Gastroesophageal sphincter (tissue), 4 donors: ENCODE measurements at places on chromosomes 3 and 15.

GRCh38 chr3:132062535-132062934 is 27.7 kb upstream of the CPNE4 start:
- no peak for ATAC-seq
- no peak overlapping the region for H3K27ac ChIP-seq
- H3K27me3 ChIP-seq, result peaks cover 8% of the 10 kb centered on the region

GRCh38 chr15:40389824-40390595 is 7.5 kb downstream of the KNSTRN start:
- no peak overlapping the region for H3K27ac ChIP-seq
- no peaks in the 10 kb centered on the region for H3K36me3 ChIP-seq
- ATAC-seq, result no peak

GRCh38 chr3:62368705-62369475 is 4.5 kb downstream of the FEZF2 start:
- peak overlapping the region; percentile 30 for H3K4me3 ChIP-seq
- no peak for ATAC-seq

GRCh38 chr3:11465744-11466616 is 177.7 kb downstream of the VGLL4 start:
- no peak overlapping the region for H3K4me3 ChIP-seq
- H3K27me3 ChIP-seq, result no peaks in the 10 kb centered on the region
- peak overlapping the region; percentile 88 for H3K27ac ChIP-seq
- peak; percentile 94 for ATAC-seq
- peaks cover 39% of the 10 kb centered on the region for H3K4me1 ChIP-seq
- H3K36me3 ChIP-seq, result no peaks in the 10 kb centered on the region

DNA sequence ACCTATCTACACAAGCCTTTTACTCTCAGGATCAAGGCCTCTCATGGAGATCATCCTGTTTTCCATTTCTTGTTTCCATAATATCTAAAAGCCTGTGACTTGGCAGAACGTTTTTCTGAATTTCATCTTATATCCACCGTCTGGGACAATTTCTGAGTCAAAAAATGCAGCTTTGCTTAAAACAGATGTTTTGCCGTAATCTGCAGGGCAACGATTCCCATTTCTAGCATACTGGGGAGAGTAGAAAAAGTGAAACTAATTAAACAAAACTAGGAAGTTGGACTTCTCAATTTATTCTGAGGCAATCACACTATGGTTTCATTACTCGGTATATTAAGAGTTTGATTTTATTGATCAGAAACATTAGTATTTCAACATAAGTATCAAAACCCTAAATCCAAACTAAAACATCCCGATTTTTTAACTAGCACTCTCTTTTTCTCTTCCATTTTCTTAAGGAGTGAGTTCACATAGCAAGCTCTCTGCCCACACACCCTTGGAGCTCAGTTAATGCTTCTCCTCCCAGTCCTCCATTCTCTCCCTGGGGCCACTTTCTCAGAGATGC is 33.6 kb downstream of the SPATA12 start:
- no peaks in the 10 kb centered on the region for H3K4me1 ChIP-seq
- no peaks in the 10 kb centered on the region for H3K36me3 ChIP-seq
- no peak overlapping the region for H3K27ac ChIP-seq
- H3K4me3 ChIP-seq, result no peak overlapping the region

DNA sequence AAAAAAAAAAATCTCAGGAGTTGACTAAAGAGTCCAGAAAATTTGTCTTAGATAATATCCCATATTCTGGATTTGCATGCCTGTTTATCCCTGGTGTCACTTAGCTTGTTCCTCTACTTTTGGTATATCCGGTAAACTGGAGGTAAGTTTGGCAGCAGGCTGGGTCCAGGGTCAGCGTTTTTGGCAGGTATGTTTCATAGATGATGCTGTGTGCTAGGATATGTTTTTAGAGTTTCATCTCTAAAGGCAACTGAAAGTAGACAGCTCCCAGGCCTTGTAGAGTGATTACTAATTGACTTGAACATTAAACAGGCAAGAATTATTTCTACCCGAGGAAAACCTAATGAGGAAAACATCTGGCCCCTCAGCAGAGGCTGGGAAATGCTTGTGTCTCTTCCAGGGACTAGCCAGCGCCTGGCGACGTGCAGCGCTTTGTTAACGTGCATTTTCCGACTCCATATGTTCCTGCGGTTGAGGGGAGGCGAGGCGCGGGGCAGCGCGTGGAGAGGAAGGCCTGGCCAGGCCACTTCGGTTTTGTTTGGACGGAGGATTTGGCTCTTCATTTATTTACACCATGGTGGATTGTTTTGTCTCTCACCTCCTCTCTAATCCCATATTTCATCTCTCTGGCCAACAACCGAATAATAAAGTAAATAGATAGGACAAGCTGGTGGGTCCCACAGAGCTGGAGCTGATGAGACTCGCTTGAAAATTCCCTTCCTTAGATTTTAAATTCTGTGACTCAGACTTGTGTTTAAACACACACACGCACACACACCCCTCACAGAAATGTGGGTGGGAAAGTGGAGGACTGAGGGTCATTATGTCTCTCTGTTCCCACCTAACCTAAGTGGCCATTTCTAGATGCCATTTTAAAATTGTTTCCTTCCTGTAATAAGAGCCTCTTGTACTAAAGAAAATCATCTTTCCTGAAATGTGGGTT is 65.3 kb downstream of the ASB7 start:
- no peaks in the 10 kb centered on the region for H3K27me3 ChIP-seq
- peak overlapping the region; percentile 48 for H3K27ac ChIP-seq
- peaks cover 18% of the 10 kb centered on the region for H3K4me1 ChIP-seq
- no peak for ATAC-seq
- no peak overlapping the region for H3K4me3 ChIP-seq

DNA sequence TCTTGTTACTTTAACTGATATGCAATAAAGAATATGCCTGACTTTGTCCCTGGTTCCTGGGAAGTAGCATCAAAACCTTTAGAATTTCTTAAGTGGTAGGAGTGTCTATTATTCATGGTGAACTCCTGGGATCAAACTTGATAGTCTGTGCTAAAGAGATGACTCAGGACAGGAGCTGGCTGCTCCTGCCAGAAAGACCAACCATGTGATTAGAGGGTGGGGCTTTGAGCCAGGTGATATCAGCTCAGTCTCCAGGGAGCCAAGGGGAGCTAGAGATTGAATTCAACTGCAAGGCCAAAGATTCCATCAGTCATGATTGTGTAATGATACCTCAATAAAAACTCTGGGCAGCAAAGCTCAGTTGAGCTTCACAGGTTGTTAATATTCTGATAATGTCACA is 20.6 kb upstream of the TMC3 start:
- no peak overlapping the region for H3K27ac ChIP-seq
- H3K36me3 ChIP-seq, result no peaks in the 10 kb centered on the region
- no peak for ATAC-seq
- H3K4me1 ChIP-seq, result no peaks in the 10 kb centered on the region

DNA sequence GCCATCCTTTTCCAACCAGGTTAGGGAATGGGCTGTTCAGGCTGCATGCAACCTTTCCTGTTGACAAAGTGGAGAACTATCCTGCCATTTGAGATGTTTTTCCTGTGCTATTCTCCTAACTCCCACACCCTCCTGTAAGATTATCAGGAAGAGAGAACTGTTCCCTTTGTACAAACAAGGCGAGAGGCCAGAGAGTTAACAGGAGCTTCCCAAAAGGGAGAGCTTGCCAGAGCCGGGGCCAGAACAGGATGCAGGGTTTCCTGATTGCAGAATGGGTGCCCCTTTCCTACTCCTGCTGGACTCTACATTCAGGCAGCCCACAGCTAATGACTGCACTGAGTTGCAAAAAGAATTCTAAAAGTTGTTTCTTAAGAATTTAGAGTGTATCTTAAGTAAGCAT is 17.1 kb downstream of the PML start:
- no peaks in the 10 kb centered on the region for H3K27me3 ChIP-seq
- H3K27ac ChIP-seq, result peak overlapping the region; percentile 68
- peak; percentile 78 for ATAC-seq
- peaks cover 24% of the 10 kb centered on the region for H3K36me3 ChIP-seq
